Suprapubic skin (tissue), 4 donors: ENCODE measurements at places on chromosomes 7 and 10. TPM values are rescaled to one million over a fixed set of nuclear protein-coding genes. Genes with fewer than 3 reads are reported as not detected.

DGKB gene
- not detected for total RNA-seq

ORAI2 gene
- total RNA-seq: 4.3 TPM

TMEM229A gene
- not detected for total RNA-seq

LLCFC1 gene
- total RNA-seq: not detected

DNA sequence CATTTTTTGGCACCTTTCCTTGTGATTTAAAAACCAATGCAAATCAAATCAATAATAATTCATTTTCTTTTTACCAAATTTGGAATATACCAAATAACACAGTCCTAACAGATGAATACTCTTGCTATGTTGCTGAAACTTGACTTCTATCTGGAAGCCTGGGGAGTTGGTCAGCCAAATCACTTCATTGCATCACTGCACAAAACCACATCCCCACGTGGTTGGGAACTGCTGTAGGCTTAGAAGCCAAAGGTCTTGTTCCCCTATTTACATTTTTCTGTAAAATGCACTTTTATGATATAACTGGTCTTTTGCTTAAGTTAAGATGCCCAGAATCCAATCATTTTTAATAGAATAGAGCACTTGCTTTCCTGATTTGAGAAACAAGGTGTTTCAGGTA, 15.2 kb downstream of the GPR85 start:
- H3K4me3 ChIP-seq: no peak overlapping the region
- H3K27me3 ChIP-seq: no peaks in the 10 kb centered on the region
- H3K4me1 ChIP-seq: no peaks in the 10 kb centered on the region
- H3K36me3 ChIP-seq: no peaks in the 10 kb centered on the region
- no peak overlapping the region for H3K27ac ChIP-seq
- DNase-seq: no peak

- H3K4me3 ChIP-seq: no peak overlapping the region
- H3K4me1 ChIP-seq: no peaks in the 10 kb centered on the region
- H3K36me3 ChIP-seq: no peaks in the 10 kb centered on the region
- H3K27me3 ChIP-seq: no peaks in the 10 kb centered on the region
- no peak overlapping the region for H3K27ac ChIP-seq
Measured at GRCh38 chr7:87797395-87797794, 78.8 kb downstream of the SLC25A40 start.

GRCh38 chr10:563827-564226, 125.6 kb downstream of the DIP2C start:
- no peaks in the 10 kb centered on the region for H3K4me1 ChIP-seq
- no peak for DNase-seq
- H3K4me3 ChIP-seq: no peak overlapping the region
- H3K36me3 ChIP-seq: no peaks in the 10 kb centered on the region

GRCh38 chr7:128103498-128104107, 72.4 kb upstream of the LRRC4 start:
- no peak overlapping the region for H3K27ac ChIP-seq
- peaks cover 13% of the 10 kb centered on the region for H3K4me1 ChIP-seq
- H3K27me3 ChIP-seq: peaks cover 43% of the 10 kb centered on the region
- H3K4me3 ChIP-seq: peak overlapping the region; percentile 37
- DNase-seq: no peak
